ENCODE measurements at places on chromosomes 1 and 21.

DNA sequence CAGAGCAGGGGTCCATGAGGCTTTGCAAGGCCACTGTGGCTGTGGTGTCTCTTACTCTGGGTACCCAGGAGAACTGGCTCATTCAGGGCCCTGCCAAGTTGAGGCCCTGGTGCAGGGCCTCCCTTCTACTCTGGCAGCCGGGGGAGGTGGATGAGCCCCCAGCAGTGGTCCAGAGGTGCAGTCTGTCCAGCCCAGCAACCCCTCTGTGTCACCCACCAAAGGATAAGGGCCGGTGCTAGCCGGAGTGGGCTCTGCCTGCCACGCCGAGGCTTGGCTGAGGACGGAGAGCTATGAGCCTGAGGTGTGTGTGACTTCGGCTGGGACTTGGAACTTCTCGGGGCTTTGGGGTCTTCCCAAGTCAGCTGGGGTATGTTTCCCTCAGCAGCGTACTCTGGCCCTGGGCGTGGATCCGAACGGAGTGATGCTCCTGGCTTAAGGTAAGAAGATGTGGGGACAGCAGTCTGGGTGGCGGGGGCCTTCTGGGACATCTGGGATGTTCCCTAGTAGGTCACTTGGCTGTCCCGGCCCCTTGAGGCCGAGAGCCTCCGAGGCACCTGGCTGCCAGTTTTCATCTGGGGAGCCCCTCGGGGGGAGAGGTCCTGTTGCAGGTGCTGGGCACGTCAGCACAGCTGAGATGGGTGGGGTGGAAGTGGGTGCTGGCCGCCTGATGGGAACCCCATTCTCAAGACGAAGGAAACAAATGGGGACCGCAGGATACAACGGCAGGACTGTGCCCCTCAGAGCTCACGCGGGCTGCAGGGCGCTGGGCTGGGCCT, 25.9 kb downstream of the RUNX3 start:
- no peak for DNase-seq

GRCh38 chr1:31310198-31310597, 13.4 kb downstream of the ZCCHC17 start:
- DNase-seq = no peak

- no peak for DNase-seq
Measured at GRCh38 chr1:12528021-12528852, 89.8 kb downstream of the DHRS3 start.

- no peak for DNase-seq
Measured at GRCh38 chr21:25506887-25507286, 100.4 kb downstream of the MRPL39 start.

GRCh38 chr1:77348549-77348948, 66.7 kb downstream of the AK5 start:
- peak; percentile 3 for DNase-seq
